T-cell (primary cell): ENCODE measurements at places on chromosomes 16 and 17.

DNA sequence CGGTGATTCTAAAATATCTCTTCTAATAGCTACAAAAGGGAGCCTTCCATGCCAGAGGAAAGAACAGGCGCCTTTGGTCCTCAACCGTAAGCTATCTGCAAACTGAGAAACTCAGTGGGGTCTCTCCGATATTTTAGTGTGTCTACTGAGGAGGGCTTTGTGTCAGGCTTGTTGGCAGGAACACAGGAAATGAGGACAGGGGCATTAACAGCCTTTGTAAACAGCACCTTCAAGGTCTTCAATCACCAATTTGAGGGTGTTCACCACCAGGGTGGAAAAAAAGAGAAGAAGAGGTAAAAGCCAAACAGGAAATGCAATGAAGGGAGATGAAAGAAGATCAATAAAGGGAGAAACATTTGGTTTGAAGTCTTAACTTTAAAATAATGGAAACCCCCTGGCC lies 580.1 kb upstream of the SALL1 start:
- no peak for DNase-seq

DNA sequence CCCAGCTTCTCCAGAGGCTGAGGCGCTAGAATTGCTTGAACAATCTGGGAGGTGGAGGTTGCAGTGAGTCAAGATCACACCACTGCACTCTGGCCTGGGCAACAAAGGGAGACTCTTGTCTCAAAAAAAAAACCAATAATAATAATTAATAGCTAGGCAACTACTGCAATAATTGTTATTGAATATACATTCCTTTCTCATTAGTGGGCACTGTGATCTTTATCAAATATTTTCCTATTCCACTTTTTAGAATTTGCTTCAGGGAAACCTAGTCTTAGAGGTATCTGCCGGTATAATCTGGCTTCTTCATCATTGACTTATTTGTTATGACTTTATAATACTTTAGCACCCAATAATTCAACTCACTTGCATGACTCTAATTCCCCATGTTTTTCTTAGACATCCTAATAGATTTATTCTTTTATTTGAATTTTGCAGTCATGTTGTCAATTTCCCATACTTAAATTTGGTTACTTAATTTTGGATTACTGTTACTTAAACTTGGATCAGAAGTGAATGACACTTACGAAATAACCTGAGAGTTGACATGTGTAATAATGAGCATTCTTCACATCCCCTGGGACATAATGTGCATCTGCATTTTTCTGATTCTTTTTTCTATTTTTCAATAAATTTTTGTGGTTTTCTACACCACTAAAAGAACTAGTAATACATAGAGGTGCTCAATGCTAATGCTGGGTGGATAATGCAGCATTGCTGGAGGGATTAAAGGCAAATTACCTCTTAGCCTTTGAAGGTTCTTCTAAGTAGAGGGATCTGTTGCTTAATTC lies 25.0 kb upstream of the KCNJ16 start:
- no peak for DNase-seq

DNA sequence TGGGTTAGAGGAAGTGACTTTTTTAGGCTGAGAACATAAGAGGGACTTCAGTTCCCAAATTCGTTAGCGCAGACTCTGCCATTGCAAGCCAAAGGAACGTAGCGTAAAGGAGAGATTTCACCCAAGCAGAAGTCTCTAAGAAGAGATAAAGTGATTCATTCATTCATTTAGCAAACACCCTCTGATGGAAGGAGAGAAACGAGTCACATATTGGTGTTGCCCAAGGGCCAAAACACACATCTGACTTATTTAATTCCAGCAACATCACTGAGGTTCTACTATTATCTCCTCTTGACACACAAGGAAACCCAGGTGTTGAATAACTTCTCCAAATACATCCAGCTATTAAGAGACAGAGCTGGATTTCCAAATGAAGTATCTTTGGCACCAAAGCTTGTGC lies 85.7 kb upstream of the CACNG3 start:
- no peak for DNase-seq

DNA sequence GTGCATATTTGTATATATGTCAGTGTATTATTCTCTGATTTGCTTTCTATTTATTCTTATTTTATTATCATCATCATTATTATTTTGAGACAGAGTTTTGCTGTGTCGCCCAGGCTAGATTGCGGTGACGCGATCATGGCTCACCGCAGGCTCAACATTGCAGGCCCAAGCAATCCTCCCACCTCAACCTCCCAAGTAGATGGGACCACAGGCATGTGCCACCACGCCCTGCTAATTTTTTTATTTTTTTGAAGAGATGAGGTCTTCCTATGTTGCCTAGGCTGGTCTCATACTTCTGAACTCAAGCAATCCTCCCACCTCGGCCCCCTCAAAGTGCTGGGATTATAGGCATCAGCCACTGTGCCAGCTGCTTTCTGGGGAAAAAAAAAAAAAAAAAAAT lies 8.4 kb upstream of the ARHGAP17 start:
- no peak for DNase-seq

DNA sequence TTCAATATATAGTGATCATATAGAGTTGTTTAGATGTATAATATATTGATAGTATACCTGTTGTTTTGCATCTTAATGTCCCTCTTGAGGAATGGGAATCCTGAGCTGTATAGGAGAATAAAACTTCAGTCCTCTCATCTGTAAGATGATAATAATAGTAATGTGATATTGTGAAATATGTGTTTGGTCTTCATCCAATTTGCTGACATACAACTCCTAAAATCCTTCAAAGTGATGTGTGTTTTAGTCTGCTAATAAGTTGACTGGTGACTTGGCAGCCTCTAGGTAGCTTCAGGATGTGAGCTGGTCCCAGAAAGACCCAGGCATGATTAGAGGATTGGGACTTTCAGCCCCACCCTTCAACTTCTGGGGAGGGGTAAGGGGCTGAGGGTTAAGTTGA lies 22.8 kb upstream of the NFAT5 start:
- DNase-seq = no peak

DNA sequence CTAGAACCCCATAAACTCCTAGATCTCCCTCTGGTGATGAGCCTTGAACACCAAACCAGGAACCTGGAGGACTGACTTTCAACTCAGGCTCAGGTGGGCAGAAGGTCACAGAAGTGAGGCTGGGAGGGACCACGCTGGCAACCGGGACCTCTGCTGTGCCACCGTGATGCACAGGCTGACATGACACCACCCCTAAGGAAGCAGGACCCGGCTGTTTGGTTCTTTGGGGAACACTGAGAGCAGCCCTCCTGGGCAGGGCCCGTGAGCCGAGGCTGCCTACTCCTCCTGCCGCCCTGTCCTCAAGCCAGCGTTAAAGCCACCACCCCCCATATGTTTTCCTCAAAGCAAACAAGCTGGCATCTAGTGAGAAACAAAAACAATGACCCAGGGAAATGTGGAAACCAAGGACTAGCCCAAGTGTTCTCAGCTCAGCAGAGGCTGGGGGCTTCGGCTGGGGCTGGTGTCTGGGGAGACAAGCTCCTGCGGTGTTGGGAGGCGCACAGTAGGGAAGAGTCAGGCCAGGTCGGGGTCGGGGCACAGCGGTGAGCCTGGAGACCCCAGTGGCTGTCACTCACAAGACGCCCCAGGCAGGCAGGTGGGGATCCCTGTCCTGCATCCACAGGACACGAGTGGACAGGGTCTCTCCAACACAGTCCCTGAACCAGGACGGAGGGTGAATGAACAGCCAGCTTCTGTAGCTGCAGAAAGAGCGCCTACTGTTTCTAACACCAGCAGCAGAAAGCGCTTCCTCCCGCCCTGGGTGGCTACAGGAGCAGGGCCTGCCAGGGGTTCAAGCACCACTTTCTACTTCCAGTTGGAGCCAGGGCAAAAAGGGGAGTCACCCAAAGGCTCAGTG lies 1.7 kb downstream of the SMIM5 start:
- DNase-seq = no peak

- DNase-seq = no peak
Observed at GRCh38 chr16:3564889-3565141, 12.4 kb downstream of the NLRC3 start.

- peak; percentile 37 for DNase-seq
Observed at GRCh38 chr16:50841081-50841886, 99.4 kb downstream of the CYLD start.
